ENCODE measurements at places on chromosomes 7 and 10. TPM values are rescaled to one million over a fixed set of nuclear protein-coding genes. Genes with fewer than 3 reads are reported as not detected.

DNA sequence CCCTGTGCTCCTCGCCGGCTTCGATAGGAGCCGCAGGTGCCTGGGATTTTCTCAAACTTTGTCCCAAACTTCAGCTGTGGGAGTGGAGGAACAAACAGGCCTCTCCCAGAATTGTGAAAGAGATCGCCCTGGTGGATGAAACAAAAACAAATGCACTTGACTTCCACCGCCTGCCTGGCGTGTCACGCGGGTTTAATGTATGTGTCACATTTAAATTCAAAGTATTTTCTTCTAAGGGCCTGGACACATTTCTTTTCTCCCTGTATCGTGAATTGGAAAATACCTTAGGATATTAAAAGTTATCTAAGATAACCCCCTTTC lies 694 bp upstream of the WASL start:
- DNase-seq = no peak
- H3K27ac ChIP-seq = peak overlapping the region; percentile 91
- peaks cover 52% of the 10 kb centered on the region for H3K4me1 ChIP-seq

DNA sequence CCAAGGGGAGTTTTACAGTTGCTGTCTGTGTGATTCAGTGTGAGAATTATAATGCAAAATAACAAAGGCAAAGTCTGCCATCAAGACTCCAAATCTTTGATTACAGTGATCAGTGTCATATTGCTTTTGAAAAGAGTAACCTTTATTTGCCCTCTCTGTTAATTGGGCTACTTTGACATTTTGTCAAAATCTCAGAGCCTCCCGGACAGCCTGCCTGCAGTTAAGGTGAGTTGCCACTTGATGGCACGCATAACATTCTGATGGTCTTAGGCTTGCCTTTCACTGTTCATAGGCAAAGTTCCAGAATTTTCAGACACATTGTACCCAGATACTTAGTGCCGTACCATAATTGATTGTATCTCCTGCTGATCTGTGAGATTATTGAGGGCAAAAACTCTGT lies 253.5 kb downstream of the ABCA13 start:
- no peaks in the 10 kb centered on the region for H3K36me3 ChIP-seq
- no peak overlapping the region for H3K4me3 ChIP-seq
- H3K27me3 ChIP-seq = no peaks in the 10 kb centered on the region
- no peak for DNase-seq
- H3K27ac ChIP-seq = no peak overlapping the region

DNA sequence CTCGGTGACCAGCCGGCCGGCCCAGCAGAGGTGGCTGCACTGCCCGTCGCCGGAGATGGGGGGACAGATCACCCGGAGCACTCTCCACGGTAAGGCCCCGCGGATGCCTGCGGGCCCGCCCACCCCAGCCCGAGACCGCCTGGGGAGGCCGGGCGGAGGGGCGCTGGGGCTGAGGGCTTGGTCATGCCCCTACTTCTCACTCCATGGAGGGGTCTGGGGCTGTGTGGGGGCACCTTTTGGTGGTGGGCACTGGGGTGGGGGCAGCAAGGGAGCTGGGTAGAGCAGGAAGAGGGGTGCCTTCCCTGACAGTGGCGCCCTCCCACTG lies 61.8 kb downstream of the NEURL1 start:
- H3K27ac ChIP-seq = no peak overlapping the region
- no peaks in the 10 kb centered on the region for H3K4me1 ChIP-seq
- H3K4me3 ChIP-seq = peak overlapping the region; percentile 41

- H3K27me3 ChIP-seq = peaks cover 6% of the 10 kb centered on the region
- DNase-seq = peak; percentile 17
- H3K36me3 ChIP-seq = peaks cover 5% of the 10 kb centered on the region
Measured at GRCh38 chr10:13158401-13158800, 3.0 kb upstream of the MCM10 start.

DNA sequence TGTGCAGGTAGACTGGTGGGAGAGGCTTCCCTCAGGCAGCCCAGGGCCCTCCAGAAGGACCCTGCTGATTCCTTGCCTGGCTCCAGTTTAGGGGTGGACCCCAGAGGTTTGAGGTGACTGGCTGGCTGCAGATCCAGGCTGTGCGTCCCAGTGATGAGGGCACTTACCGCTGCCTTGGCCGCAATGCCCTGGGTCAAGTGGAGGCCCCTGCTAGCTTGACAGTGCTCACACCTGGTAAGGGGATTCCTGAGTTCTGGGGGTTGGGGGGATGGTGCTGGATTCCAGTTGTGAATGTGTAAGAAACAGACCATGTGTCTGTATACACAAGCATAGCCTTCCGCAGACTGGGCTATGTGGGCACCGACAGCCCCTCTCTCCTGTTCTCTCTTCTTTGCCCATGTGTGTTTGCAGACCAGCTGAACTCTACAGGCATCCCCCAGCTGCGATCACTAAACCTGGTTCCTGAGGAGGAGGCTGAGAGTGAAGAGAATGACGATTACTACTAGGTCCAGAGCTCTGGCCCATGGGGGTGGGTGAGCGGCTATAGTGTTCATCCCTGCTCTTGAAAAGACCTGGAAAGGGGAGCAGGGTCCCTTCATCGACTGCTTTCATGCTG lies 2.7 kb downstream of the KAZALD1 start:
- no peaks in the 10 kb centered on the region for H3K36me3 ChIP-seq
- no peak overlapping the region for H3K4me3 ChIP-seq
- peaks cover 46% of the 10 kb centered on the region for H3K4me1 ChIP-seq
- no peak overlapping the region for H3K27ac ChIP-seq

DNA sequence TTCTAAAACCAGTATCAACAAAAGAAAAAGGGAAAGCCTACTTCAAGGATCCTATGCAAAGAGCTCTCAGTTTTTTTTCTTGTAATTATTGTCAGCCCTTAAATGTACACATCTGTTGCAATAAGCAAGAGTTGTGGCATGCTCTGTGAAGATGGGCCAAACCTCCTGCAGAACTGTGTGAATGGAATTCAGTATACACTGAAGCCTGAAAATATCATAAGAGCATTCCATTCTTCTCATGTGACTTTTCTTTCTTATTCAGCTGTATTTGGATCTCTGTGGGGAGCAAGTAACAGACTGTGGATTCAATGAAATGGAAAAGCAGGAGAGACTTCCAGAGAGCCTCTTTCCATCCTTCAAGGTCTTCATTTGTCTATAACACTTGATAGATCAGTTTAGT lies 130.7 kb downstream of the SAMD9 start:
- H3K36me3 ChIP-seq = no peaks in the 10 kb centered on the region
- no peaks in the 10 kb centered on the region for H3K4me1 ChIP-seq
- no peaks in the 10 kb centered on the region for H3K27me3 ChIP-seq

DNA sequence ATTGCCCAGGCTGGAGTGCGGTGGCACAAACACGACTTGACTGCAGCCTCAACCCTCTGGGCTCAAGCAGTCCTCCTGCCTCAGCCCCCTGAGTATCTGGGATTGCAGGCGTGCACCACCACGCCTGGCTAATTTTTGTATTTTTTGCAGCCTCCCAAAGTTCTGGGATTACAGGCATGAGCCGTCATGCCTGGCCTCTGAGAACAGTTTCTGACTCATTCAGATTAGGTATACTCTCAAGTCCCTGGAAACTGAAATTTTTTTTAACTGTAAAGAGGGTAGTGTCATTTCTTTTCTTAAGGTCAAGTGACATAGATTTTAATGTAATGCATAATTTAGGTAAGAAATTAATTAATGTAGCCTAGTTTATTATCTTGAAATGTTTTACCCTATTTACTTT lies 104.7 kb downstream of the SEPTIN7 start:
- H3K4me3 ChIP-seq = no peak overlapping the region
- no peak for DNase-seq
- no peaks in the 10 kb centered on the region for H3K27me3 ChIP-seq
- H3K36me3 ChIP-seq = peaks cover 7% of the 10 kb centered on the region

GRCh38 chr7:122305475-122306319 lies 1.1 kb upstream of the FEZF1 start:
- H3K27ac ChIP-seq = no peak overlapping the region
- DNase-seq = no peak
- H3K4me1 ChIP-seq = no peaks in the 10 kb centered on the region
- H3K4me3 ChIP-seq = no peak overlapping the region
- peaks cover 22% of the 10 kb centered on the region for H3K27me3 ChIP-seq

DNA sequence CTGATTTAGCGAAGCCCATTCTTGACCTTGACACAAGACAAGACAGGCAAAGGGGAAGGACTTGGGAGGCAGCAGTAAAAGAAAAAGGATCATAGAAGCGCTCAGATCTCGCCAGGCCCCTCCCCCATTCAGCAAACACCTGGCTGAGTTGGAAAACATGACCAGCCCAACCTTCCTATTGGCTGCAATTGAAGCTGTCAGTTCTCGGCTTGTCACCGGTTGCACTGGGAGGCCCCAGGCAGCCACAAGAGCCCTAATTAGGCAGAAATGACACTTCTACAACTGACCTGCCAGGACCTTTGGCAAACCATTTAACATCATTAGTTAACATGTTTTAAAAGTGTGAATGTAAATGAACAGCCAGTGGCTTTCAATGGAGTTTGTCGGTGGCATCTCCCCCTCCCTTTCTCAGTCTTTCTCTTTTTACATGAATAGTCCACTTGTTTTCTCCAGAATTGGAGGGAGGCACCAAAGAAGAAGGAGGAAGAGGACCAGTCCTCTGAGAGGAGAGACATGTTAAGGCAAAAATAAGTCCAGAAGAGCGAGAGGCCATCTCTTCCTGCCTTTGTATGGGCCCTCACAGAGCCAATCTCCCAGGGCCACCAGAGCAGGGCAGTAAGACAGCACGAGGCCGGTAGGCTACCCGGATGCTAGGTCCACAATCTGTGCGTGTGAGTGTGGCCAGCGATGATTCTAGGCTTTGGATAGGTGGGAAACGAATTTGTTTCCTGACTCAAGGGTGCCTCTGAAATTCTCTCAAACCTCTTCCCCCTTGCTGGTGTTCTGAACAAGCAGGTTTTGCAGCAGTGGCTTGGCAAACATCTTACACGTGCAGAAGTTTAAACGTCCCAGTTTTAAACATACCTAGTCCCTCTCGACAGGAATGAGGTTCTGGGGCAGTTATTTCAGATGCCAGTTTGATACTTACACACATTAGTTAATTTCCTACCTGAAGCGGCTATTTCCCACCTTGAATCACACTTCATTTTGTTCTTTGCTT lies 15.0 kb upstream of the ENO4 start:
- peaks cover 4% of the 10 kb centered on the region for H3K27me3 ChIP-seq
- H3K4me1 ChIP-seq = no peaks in the 10 kb centered on the region
- H3K27ac ChIP-seq = no peak overlapping the region
- no peak overlapping the region for H3K4me3 ChIP-seq

GRCh38 chr10:14326581-14326980 lies 4.1 kb downstream of the FRMD4A start:
- no peak for DNase-seq
- peaks cover 4% of the 10 kb centered on the region for H3K27me3 ChIP-seq
- H3K4me1 ChIP-seq = no peaks in the 10 kb centered on the region
- H3K36me3 ChIP-seq = no peaks in the 10 kb centered on the region

DNA sequence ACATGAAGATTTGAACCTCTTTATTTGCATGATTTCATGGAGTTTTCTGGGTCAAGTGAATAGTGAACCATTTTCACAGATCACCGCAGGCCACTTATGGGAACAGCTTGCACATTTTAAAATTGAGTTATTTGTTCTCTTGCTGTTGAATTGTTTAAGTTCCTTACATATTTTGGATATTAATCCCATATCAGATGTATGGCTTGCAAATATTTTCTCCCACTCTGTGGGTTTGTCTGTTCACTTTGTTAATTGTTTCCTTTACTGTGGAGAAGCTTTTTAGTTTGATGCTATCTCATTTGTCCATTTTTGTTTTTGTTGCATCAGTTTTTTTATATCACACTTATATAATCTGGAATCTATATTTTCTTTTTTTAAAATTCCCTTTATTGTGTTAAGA lies 14.1 kb upstream of the ZC3HAV1L start:
- no peaks in the 10 kb centered on the region for H3K27me3 ChIP-seq

GRCh38 chr10:75660823-75661222 lies 229.4 kb downstream of the LRMDA start:
- peaks cover 8% of the 10 kb centered on the region for H3K27me3 ChIP-seq
- H3K36me3 ChIP-seq = no peaks in the 10 kb centered on the region

- no peaks in the 10 kb centered on the region for H3K27me3 ChIP-seq
- no peaks in the 10 kb centered on the region for H3K4me1 ChIP-seq
- H3K4me3 ChIP-seq = no peak overlapping the region
- no peaks in the 10 kb centered on the region for H3K36me3 ChIP-seq
Measured at GRCh38 chr7:80232979-80233724, 98.5 kb downstream of the GNAI1 start.

GRCh38 chr10:59025981-59026765 lies 150.3 kb upstream of the PHYHIPL start:
- H3K27me3 ChIP-seq = no peaks in the 10 kb centered on the region
- no peak for DNase-seq
- H3K27ac ChIP-seq = no peak overlapping the region
- no peaks in the 10 kb centered on the region for H3K36me3 ChIP-seq

GRCh38 chr7:99013266-99014112 lies 130.4 kb downstream of the SMURF1 start:
- H3K4me1 ChIP-seq = no peaks in the 10 kb centered on the region
- no peak for DNase-seq
- H3K4me3 ChIP-seq = no peak overlapping the region

GRCh38 chr10:43228783-43229207 lies 38.1 kb downstream of the RASGEF1A start:
- peak overlapping the region; percentile 92 for H3K4me3 ChIP-seq
- H3K36me3 ChIP-seq = peaks cover 4% of the 10 kb centered on the region
- peak overlapping the region; percentile 89 for H3K27ac ChIP-seq

DNA sequence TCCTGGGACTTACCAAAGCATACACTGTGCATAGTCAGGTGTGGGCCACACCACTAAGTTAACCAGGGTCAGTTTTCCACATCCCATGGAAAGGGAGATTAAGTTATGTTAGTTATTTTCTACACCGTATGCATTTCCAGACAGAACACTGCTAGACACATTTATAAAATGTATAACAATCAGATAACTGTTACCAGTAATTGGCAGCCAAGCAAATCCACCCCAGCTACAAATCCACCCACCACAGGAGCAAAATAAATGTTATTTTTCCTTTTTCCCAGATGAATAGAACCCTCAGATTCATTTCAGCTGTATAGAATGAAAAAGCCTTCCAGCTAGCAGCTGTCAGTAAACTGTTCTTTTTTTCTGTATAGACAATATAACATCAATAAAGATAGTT lies 256.9 kb upstream of the FZD1 start:
- no peak overlapping the region for H3K4me3 ChIP-seq
- no peaks in the 10 kb centered on the region for H3K27me3 ChIP-seq
- no peaks in the 10 kb centered on the region for H3K4me1 ChIP-seq
- no peaks in the 10 kb centered on the region for H3K36me3 ChIP-seq

DNA sequence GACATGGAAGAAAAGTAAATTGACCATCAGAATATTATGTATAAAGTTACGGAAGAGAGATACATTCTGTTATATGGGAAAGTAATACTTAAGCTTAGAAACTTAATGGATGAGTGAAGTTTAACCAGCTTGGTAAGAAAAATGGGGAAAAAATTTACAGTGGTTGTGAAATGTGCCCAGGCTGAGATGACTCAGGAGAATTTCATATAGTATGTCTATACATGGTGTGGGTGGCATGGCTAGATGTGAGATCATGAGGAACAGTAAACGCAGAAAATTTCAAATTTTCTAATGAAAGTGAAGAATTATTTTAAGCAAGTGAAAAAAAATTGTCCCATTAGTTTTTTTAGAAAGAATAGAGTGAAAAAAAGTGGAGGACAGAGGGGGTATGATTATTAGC lies 552.5 kb upstream of the SORCS1 start:
- no peak for DNase-seq
- H3K27ac ChIP-seq = no peak overlapping the region
- H3K4me1 ChIP-seq = no peaks in the 10 kb centered on the region
- no peaks in the 10 kb centered on the region for H3K36me3 ChIP-seq

Gene COBL
- polyA plus RNA-seq = not detected

Gene CPN1
- not detected for polyA plus RNA-seq

Gene FOXI2
- not detected for polyA plus RNA-seq

Gene EN2
- polyA plus RNA-seq = not detected

Gene PTPRN2
- polyA plus RNA-seq = 3.7 TPM

Gene AKR1D1
- polyA plus RNA-seq = not detected

Gene SPDYE11
- polyA plus RNA-seq = 0.12 TPM

Data from immature natural killer cell (primary cell).